ENCODE measurements at places on chromosomes 2 and 18.

GRCh38 chr18:33152376-33152775 is 288.1 kb downstream of the CCDC178 start:
- no peak for DNase-seq

DNA sequence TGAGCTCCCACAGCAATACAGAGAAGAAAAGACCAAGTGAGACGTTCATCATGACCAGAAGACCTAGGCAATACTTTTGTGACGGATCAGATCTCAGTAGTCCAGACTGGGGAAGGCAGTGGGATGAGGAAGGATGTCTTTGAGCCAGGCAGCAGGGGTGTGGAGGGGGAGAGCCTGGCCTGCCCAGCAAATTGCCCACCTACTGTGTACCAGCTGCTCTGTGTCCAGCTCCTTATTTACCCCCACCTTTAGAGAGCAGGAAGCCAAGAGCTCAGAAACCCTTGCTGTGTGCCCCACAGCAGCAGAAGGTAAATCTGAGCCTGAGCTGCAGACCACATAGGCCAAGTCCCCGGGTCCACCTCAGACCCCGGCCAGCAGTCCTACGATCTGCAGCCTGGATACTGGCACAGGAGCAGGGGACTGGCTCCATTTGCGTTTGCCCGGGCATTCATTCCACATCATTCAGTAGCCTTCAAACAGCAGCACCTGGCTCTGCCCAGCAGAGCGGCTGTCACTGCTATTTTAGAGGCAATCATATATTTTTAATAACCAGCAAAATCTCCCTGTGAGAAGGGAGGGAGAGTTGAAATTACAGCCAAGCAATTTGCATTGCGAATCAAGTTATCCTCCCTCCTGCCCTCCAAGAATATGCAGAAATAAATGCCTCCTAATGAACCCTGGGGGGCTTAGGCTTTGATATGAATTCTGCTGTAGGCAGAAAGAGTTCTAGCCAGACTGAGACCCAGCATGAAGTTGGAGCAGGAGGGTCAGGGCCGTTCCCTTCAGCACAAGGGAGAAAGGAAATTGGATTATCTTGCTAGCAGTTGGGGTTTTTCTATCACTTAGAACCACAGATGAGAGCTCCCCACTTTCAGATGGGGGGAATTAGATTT is 110.0 kb upstream of the FZD7 start:
- DNase-seq, result no peak

- DNase-seq, result no peak
Observed at GRCh38 chr18:51070545-51070944, 40.5 kb downstream of the SMAD4 start.

DNA sequence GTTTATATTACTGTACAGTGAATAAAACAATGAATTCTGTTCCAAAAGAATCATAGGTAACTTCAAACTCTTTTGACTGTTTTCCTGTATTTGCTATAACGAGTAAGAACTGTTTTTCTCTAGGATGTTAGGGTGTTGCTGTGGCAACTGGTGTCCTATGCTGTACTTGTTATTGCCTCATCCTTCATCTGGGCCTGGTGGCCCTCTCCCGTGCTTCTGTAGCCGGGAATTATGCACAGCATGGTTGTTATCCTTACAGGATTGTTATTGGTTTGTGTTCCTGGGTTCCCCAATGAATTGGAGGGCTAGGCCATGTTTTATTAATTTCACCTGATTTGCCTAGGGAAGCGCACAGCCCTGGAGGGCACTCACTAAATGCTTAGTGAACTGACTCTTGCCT is 279.2 kb downstream of the PTPRM start:
- DNase-seq, result no peak

DNA sequence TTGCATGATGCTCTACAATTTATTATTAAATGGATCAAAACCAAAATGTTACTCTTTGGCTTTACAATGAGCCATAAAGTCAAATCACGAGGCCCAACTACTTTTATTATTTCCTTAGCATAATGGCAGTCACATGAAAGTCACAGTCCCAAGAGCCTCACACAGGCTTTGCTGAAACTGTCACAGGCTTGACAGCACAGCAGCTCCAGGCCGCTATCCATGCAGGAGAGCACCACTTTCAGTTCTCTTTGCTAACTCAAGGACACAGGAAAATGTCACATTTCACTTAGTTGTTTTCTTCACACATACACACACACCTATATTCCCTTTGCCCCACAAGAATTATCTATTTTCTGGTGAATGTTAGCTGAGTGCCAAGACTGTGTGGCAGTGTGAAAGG is 11.1 kb upstream of the MSGN1 start:
- no peak for DNase-seq

DNA sequence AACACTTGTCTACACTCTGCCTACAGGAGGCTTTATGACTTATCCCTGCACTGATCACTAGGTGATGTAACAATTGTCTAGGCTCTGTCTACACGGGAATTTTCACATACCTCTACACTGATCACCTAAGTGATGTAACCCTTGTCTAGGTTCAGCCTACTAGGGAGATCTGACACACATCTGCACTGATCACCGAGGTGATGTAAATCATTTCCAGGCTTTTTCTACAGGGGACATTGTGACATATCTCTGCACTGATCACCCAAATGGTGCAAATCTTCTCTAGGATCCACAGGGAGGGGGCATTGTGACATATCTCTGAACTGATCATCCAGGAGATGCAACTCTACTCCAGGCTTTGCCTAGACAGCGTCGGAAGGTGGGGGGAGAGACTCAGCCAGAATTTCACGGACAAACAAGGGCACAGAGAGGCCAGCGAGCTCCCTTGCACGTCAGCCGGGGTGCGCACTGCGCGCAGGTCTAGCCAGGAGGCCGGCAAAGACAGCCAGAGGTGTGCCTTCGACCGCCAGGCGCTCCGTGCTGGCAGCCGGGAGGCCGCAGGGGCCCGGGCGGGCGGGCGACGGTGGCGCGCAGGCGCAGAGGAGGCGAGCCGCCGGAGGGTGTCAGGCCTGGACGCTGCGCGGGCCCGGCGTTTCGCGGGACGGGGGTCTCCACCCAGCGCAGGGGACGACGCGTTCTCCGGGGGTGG is 46.9 kb upstream of the USP14 start:
- DNase-seq, result peak; percentile 80

DNA sequence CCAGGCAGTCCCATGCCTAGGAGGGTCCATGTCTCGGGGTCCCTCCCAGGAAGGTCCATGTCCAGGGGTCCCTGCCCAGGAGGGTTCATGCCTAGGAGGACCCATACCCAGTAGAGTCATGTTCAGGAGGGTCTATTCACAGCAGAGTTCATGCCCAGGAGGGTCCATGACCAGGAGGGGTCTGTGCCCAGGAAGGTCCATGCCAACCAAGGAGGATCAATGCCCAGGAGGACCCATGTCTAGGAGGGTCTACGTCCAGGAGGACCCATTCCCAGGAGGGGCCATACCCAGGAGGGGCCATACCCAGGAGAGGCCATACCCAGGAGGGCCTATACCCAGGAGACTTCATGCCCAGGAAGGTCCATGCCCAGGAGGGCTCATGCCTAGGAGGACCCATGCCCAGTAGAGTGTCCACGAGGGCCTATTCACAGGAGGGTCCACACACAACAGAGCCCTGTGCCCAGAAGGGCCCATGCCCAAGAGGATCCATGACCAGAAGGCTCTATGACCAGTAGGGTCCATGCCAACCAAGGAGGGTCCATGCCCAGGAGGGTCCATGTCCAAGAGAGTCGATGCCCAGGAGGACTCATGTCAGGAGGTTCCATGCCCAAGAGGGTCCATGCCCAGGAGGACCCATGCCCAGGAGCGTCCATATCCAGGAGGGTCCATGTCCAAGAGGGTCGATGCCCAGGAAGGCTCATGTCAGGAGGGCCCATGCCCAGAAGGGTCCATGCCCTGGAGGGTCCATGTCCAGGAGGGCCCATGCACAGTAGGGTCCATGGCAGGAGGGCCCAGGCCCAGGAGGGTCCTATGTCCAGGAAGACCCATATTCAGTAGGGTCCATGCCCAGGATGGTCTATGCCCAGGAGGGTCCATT is 10.1 kb downstream of the GPR35 start:
- DNase-seq, result no peak

GRCh38 chr2:32745191-32745590 is 117.3 kb downstream of the TTC27 start:
- no peak for DNase-seq

GRCh38 chr2:237141571-237142051 is 55.9 kb downstream of the COPS8 start:
- no peak for DNase-seq

DNA sequence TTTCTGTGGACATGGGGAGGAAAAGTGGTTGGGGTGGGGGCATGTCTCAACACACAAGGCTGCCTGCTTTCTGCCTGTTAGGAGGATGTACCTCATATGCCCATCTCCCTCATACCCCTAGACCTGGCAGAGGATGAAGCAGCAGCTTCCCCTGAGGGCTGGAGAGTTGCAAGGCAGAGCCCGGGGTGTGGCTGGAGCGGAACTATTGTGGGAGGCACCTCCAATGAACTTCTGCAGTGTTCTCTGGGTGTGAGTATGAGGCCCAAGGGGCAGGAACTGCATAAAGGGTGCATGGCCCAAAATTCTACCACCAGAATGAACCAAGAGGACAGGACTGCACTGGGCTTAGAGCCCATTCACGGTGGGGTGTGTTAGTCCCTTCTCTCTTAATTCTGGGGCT is 296.3 kb upstream of the SIX2 start:
- DNase-seq, result no peak

GRCh38 chr2:3116371-3116770 is 261.2 kb downstream of the EIPR1 start:
- no peak for DNase-seq

GRCh38 chr2:67996772-67997527 is 65.9 kb downstream of the C1D start:
- no peak for DNase-seq

DNA sequence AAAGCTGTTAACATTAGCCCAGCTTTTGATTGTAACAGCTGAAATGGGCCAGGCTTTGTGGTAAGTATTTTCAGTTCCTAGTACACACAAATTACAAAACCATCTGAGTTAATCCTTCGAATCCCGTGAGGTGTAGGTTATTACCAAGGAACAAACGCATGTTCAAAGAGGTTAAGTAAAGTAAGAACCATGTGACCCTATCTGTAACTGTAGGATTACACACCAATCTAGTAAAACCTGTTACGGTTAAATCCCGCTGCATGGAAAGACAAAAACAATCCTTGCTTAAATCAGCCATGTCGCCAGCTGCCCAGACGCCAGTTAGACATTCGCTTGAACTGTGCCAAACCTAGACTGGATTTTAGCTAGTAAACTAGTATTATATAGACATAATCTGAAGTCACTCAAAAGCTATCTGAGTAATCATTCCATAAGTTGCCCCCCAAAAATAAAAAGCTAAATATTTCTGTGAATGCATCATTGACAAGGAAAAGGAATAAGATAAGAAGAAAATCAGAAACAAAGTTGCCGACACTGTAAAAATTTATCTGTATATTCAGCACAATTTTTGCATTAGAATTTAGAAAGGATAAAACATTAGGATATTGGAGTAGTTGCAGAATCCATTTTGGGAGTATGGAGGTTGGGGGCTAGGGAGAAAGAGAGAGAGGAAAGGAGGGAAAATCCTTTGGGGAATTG is 638.0 kb downstream of the CNTNAP5 start:
- DNase-seq, result no peak

DNA sequence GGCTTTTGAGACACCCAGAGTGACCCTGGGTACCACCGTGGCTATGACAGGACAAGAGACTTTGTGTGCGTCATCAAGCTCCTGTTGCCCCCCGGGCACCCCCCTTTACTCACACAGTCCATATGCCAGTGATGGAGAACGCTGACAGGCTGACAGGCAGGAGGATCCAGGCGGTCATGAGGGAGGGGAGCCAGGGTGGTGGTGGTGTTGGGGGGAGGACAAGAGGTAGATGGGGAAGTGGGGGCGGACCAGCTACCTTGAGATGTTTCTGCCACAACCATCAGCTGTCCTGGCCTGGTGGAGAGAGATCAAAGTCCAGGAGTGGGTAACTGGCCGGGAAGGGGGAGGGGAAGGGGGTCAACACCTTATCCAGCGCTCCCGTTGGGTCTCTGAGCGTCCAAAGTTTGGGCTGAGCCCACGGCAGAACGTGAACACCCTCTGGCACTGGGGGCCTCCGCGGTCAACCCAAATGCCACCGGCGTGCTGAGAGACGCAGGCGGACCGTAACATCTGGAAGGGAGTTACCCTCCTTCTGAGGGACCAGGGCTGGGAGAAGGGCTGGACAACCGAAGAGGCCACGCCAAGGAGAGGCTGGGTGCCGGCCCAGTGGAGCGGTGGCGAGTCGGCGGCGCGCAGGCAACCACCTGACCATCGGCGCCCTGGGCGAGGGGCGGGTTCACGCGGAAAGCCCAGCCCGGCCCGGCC is 575 bp downstream of the TMEM150A start:
- no peak for DNase-seq

GRCh38 chr2:71283131-71283530 is 48.5 kb upstream of the ZNF638 start:
- no peak for DNase-seq

GRCh38 chr2:121058852-121059558 is 226.0 kb downstream of the TFCP2L1 start:
- DNase-seq, result no peak

DNA sequence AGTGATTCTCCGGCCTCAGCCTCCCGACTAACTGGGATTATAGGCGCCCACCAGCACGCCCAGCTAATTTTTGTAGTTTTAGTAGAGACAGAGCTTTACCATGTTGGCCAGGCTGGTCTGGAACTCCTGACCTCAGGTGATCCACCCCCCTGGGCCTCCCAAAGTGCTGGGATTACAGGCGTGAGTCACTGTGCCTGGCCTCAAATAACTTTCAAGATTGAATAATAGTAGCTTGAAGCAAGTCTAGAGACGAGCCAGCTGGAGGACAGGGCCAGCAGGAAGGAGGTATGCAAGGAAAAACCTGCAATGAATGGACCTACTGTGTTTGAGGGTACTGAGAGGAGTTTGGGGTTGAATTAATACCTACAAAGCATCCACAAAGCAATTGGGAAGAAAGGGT is 87.5 kb downstream of the MSH2 start:
- no peak for DNase-seq

DNA sequence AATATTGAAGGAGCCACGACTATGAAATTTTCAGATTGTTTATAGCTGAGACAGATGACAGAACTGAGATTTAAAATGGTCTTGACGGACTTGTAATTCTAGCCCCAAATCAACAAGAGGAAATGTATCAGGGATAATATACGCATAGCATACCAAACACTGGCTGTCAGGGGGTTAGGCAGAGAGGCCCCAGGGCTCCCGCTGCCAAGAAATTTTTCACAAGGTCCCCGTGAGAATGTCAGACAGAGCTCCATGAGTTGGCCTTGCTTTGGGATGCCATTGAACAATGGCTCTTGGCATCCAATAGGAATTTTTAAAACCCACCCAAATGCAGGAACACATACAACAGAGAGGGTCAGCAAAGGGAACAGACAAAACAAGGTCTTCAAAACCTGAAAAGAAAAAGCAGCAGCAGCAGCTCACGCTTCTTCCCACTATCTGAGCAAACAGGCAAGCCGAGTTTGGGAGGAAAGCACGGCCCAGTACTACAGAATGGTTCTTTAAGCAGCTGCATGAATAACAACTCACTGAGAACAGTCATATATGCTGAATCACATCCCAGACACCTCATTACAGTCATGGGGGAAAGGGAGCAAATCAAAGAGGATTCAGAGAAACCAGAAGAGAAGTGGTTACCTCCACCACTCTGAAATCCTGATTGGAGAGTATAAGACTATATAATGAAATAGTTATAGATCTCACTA is 445.6 kb downstream of the RND3 start:
- no peak for DNase-seq
